Stomach (tissue), 19 donors: ENCODE measurements at places on chromosomes 6 and 20.

- no peaks in the 10 kb centered on the region for H3K4me1 ChIP-seq
- peaks cover 9% of the 10 kb centered on the region for H3K27me3 ChIP-seq
- H3K27ac ChIP-seq: no peak overlapping the region
- H3K4me3 ChIP-seq: no peak overlapping the region
- DNase-seq: peak; percentile 9
Measured at GRCh38 chr20:58721951-58722778, 29.6 kb downstream of the NPEPL1 start.

DNA sequence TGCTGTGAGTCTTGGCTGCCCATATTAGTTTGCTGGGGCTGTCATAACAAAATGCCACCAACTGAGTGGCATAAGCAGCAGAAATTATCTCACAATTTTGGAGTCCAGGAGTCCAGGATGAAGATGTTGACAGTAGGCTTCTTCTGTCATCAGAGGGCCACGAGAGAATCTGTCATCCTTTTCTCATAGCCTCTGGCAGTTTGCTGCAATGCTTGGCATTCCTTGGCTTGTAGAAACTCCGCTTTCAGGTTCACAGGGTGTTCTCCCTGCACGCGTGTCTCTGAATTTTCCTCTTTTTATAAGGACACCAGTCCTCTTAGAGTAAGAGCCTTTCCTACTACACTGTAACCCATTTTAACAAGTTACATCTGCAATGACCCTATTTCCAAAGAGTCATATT lies 838.4 kb downstream of the TFAP2A start:
- H3K4me1 ChIP-seq: no peaks in the 10 kb centered on the region
- H3K4me3 ChIP-seq: no peak overlapping the region
- no peaks in the 10 kb centered on the region for H3K27me3 ChIP-seq

DNA sequence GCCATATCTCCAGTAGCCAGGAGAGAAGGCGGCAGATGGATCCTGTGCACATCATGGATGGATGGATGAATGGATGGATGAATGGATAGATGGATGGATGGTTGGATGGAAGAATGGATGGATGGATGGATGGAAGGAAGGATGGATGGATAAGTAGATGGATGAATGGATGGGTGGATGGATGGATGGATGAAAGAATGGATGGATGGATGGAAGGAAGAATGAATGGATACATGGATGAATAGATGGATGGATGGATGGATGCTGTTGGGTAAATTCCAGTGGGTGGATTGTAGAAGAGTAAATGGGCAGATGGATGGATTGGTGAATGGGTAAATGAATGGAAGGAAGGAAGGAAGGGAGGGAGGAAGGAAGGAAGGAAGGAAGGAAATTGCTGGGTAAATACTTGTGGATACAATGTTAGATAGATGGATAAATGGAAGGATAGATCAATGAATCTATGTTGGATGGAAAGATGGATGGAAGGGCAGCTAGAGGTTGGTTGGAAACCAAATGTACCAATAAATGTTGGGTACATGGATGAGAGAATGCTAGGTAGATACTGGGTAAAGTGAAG lies 19.5 kb downstream of the PTGIS start:
- DNase-seq: no peak
- H3K27me3 ChIP-seq: no peaks in the 10 kb centered on the region
- peaks cover 20% of the 10 kb centered on the region for H3K4me1 ChIP-seq
- H3K4me3 ChIP-seq: no peak overlapping the region
- H3K27ac ChIP-seq: no peak overlapping the region

GRCh38 chr6:148221196-148221979 lies 121.2 kb upstream of the SASH1 start:
- no peak overlapping the region for H3K27ac ChIP-seq
- H3K36me3 ChIP-seq: no peaks in the 10 kb centered on the region
- no peak overlapping the region for H3K4me3 ChIP-seq
- no peak for DNase-seq
- H3K27me3 ChIP-seq: no peaks in the 10 kb centered on the region

GRCh38 chr6:15953152-15953880 lies 175.6 kb upstream of the MYLIP start:
- H3K4me3 ChIP-seq: no peak overlapping the region
- H3K27me3 ChIP-seq: no peaks in the 10 kb centered on the region
- DNase-seq: peak; percentile 39

DNA sequence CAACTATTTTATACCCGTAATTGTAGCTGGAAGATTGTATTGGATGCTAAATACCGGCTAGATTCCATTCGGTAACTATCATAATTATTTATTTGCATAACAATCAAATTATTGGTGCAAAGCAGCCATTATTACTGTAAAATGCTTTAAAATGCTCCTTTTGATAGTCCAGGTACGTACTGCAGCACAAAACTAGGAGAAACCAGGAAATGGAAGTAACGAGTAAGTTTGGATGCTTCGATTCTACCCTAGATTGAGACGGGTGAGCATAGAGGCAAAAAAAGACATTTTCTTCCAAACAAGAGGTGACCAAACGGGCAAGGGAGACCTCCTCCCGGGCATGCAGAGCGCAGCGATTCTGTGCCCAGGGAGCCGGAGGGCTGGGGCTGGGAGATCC lies 469 bp upstream of the XRN2 start:
- DNase-seq: no peak
- H3K27me3 ChIP-seq: no peaks in the 10 kb centered on the region
- H3K4me3 ChIP-seq: peak overlapping the region; percentile 90

DNA sequence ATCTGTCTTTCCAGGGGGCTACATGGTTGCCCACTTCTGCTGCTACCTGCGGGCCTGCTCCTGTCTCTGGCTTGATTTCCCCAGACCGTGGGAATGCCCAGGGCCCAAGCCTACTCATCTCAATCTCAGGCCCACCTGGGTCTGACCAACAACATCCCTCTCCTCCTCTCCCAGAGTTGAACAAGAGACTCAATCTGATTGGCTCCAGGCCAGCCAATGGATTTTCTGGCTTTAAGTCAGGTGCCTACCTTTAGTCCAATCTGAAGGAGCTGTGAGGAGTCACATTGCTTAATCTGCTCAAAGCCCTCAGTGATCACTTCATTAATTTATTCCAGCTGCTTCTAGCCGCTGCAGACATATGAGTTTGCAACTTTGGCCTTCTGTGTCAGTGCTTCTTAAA lies 162.4 kb upstream of the KCNG1 start:
- no peak for DNase-seq
- no peaks in the 10 kb centered on the region for H3K27me3 ChIP-seq
- H3K36me3 ChIP-seq: no peaks in the 10 kb centered on the region
- H3K4me1 ChIP-seq: no peaks in the 10 kb centered on the region
- no peak overlapping the region for H3K4me3 ChIP-seq
